ENCODE measurements at places on chromosomes 7 and 10.

DNA sequence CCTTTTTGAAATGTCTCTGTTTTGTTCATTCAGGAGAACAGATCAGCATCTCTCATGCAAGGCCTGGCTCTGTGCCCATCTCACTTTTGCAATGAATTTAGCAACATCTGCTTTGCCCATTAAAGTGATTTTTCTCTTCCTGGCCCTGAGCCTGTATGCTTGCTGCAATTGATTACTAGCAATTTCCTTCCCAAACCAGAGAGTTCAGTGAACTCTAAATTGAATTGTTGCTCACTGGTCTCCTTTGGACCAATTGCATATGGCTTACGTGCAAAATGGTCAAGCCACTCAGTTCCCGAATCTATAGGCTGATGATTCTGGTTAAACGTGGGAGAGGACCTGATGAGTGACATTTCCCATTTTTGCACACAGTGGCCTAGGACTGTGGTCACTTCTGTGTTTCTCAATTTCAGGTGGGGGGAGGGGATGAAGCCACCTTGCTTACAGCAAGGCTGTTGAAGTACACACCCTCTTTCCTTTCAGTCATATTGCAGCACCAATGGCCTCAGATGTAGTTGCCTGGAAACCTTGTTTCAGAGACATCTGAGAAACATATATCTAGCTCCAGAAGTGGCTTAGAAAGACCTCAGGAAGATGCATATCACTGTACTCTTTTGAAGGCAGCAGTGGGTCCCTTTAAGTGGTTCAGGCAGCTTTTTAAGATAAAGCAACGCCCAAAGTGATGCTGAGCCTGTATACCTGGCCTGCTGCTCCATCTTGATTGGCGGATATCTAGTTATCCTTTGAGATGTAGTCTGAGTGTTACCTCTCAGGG lies 201.4 kb downstream of the PTEN start:
- no peak for DNase-seq

DNA sequence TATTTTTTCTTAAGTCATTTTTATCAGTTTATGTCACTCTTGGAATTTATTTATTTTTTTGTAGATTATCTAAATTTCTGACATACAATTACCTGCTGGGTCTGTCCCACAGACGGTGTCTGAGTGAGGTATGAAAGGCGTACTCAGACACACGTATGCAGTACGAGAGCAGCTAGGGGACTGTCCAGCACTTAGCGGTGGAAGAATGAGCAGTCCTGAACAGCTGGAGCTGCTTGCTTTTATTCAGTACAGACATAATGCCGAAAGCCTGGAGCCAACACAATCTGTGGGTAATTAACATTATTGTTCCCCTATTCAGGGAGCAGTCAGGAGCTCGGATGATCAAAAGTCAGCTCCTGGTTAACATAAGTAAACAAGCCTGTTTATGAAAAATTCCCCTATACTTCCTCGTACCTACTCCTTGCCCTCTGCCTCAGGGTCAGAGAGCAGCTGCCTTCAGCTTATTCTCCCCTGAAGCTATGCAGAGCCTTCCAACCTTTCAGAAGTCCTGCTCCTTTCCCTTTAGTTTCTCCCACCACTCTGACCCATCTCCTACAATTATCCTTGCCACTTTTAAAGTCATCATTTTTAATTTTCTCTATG lies 488.0 kb upstream of the POM121L12 start:
- DNase-seq, result no peak

- DNase-seq, result no peak
Observed at GRCh38 chr7:98565103-98565502, 52.0 kb upstream of the NPTX2 start.

GRCh38 chr10:124037784-124038183 lies 55.6 kb downstream of the CHST15 start:
- DNase-seq, result no peak

DNA sequence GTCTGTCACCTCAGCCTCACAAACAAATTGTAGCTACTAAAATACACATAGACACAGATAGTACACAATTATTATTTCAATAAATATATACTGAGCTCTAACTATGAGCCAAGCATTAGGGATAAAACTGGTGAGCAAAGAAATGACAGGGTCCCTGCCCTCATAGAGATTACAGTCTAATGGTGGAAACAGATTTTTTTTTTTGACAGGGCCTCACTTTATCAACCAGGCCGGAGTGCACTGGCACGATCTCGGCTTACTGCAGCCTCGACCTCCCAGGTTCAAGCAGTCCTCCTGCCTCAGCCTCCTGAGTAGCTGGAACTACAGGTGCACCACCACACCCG lies 695 bp upstream of the RBM28 start:
- DNase-seq, result no peak

GRCh38 chr7:45098983-45099839 lies 10.4 kb upstream of the NACAD start:
- DNase-seq, result no peak

All from stimulated activated effector memory CD8-positive, alpha-beta T cell treated with anti-CD3 and anti-CD28 coated beads, Interleukin-12 subunit alpha, Interleukin-12 subunit beta, amount 100 ng/mL, for 72 hours (primary cell).